ENCODE measurements at places on chromosomes 11 and 22.

DNA sequence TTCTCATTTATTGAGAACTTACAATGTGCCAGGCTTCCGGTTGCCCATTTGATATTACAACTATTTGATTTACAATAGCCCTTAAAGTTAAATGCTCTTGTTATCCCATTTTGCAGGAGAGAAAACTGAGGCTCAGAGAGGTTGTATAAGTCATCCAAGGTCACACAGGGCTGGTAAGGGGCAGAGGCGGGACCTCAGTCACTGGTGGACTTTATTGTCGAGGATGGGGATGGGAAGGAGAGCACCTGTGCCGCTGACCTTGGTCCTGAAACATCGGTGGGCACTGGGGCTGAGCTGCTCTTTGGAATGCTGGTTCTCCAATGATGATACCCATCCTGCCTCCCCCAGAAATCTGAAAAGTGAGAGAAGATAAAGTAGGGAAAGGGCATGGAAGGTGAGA lies 265.4 kb downstream of the MIAT start:
- no peak for DNase-seq

GRCh38 chr11:1224491-1225385 lies 1.9 kb downstream of the MUC5B start:
- DNase-seq, result no peak

DNA sequence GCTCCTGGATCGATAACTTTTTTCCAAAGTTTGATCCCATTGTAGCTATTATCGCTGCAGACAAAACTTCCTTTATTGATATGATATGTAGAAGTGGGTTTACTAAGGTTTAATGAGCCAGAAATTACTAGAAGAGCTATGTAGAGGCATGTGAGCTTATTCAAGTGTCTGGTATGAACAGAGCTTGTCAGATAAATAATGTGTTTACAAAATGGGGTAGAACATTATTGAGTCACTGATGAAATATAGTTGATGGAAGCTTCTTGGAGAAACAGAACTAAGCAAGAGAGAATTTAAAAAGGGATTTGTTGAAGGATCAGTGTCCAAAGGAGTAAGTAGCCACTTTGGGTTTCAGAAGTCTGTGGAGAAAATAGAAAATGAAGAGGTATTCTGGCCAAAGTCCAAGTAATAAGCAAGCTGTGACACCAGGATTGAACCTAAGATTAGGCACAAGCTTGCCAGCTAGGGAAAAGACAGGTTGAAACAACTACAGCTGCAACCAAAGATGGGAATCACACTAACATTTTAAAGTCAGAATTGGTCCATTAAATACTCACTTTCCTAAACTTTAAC lies 104.3 kb downstream of the MAML2 start:
- no peak for DNase-seq

DNA sequence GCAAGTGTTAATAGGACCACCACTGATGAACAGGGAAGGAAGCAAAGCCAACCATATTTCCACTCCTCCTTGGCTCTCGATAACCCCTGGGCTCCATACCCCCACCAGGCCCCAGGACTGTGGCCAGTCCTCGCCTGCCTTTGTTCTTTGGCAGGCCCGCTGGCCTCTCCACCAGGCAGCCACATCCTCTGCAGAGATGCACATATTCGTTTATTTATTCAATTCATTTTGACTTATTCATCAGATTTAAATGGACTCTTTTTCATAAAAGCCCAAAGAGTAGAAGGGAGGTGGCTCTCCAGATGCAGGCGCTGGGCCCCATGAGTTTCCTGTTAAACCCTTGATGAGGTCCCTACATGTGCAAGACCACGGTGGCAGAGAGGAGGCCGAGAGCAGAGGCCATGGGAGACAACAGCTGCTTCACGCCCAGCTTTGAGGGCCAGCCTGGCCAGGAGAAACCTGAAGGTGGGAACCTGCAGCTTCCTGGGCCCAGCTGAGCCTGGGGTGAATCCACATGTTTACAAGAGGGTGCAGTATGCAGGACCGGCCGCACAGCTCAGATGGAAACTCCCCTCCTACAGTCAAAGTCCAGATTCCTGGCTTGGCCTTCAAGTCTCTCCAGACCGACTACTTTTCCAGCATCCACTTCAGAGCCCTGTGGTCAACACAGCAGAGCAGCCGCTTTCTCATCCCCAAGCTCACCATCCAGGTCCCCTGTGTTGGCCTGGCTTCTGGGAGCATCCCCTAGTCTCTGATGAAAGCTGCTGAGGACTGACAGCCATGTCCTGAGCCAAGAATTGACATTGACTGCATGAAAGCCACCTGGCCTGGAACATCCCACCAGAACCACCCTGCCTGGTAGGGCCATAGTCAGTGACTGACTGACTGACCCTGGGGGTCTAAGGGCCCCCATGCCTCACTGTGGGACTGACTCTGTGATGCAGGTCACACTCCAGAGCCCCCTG lies 39.7 kb upstream of the CCND1 start:
- no peak for DNase-seq

Measured in CD4-positive, alpha-beta T cell treated with Interleukin-4 for 1 hour (primary cell).